ENCODE measurements at places on chromosomes 6 and 20.

DNA sequence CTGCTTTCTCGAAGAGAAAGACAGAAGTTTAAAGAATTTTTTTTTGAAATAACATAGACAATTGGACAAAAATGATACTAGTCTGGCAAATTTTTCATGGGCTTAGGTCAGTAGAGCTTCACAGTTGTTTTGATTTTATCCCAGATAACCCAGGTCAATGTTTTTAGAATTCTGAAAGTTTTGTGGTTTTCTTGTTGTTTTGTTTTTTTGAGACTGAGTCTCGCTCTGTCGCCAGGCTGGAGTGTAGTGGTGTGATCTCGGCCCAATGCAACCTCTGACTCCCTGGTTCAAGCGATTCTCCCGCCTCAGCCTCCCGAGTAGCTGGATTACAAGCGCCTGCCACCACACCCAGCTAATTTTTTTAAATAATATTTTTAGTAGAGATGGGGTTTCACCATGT lies 22.8 kb downstream of the KIF13A start:
- no peak for DNase-seq

DNA sequence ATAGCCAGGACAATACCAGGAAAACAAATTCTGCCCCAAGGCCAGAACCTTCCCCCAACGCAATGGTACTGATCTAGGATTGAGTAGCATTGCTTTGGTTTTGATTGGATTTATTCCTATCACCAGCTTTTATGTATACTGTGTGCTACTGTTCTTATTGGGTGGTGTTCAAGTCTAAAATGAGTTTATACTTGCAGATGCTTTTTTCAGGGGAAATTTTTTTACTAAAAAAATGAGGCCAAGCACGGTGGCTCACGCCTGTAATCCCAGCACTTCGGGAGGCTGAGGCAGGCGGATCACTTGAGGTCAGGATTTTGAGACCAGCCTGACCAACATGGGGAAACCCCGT lies 116.8 kb downstream of the ZMYND8 start:
- DNase-seq: no peak

- DNase-seq: no peak
Measured at GRCh38 chr6:117304446-117304845, 39.1 kb downstream of the VGLL2 start.

- DNase-seq: peak; percentile 77
Measured at GRCh38 chr6:54813892-54814291, 32.7 kb upstream of the FAM83B start.

DNA sequence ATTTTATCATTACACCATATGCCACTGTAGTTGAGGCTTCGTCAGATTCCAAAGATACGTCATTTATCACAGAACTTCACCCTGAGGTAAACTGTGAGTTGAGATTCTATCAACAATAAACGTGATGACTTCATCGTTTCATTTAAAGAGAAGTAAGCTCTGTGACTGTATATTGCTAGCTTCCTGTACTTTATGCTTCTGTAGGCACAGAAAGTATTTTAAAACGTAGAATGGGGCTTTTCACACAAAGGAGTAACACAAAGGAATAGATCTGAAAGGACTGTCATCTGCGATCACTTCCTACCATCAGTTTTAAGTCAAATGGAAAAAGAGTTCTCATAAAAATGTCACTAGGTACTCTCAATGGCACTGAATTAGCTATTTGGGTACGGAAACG lies 234.4 kb upstream of the MCHR2 start:
- no peak for DNase-seq

DNA sequence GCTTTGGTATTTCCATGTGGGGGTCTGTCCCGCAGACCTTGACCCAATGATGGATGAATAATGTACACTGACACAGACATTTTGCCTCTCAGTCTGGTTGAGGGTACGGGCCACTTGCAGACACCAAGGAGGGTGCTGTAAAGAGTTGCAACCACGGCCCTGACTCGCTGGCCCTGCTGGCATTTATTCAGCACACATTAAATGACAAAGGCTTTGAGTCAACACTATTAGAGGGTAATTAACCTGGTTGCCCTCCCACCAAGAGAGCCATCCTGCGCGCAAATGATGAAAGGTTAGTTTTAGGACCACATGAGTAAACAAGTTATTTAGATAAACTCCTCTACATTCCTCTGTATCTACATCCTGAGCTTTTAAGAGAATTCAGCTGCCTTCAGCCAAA lies 308.9 kb upstream of the MMS22L start:
- DNase-seq: no peak

DNA sequence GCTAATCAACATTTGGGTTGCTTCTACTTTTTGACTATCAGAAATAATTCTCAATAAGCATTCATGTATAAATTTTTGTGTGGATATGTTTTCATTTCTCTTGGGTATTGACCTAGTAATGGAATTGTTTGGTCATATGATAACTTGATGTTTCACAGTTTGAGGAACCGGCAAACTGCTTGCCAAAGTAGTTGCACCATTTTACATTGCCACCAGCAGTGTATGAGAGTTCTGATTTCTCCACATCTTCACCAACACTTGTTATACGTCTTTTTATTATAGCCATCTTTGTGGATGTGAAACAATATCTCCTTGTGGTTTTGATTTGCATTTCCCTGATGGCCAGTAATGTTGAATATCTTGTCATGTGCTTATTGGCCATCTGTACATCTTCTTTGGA lies 42.6 kb upstream of the TGM2 start:
- DNase-seq: no peak

- no peak for DNase-seq
Measured at GRCh38 chr20:25179439-25180089, 15.9 kb upstream of the ENTPD6 start.

DNA sequence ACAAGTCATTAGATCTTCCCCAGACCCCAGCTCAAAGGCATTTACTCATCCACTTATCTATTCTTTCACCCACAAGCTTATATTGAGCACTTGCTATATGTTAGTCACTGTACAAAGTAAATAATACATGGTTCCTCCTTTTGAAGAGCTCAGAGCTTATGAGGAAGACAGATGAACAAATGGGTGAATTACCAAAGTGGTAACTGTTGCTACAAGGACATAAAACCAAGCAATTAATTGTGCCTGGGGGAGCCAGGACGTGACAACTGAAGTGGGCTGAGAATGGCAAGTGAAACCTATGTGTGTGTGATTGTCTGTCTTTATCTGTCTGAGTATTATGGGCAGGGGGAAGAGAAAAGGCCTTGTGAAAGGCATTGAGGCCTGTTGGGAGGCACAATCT lies 45.6 kb upstream of the AKIRIN2 start:
- DNase-seq: no peak

GRCh38 chr6:151690303-151690702 lies 117.2 kb upstream of the ESR1 start:
- DNase-seq: no peak

- peak; percentile 12 for DNase-seq
Measured at GRCh38 chr6:5249451-5250122, 11.2 kb downstream of the LYRM4 start.

DNA sequence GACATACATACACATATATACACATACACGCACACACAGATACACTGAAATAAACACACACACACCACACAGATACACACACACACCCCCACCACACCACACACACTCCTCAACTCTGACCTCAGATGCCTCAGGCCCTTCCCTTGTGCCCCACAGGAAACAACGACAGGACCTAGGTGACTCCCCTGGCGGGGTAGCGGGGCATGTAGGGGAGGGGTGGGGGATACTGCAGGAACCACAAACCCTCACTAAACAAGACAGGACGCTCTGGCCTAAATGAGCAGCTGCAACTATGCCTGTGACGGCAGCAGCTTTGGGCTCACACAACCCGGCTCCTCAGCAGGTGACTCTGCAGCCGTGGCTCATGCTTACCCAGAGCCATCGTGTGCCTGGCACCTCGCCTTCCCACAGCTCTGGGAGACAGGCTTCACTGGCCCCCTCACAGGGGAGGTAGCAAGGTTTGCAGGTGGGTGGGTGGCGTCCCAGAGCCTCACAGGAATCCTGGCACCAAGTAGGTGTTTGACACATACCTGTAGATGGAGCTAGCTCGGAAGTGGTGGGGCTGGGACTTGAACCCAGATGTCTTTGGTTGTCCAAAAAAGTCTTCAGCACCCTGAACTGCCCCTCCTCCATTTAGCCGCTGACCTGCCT lies 100.8 kb downstream of the GRM4 start:
- DNase-seq: no peak

GRCh38 chr20:44089987-44090674 lies 96.9 kb downstream of the JPH2 start:
- peak; percentile 48 for DNase-seq

DNA sequence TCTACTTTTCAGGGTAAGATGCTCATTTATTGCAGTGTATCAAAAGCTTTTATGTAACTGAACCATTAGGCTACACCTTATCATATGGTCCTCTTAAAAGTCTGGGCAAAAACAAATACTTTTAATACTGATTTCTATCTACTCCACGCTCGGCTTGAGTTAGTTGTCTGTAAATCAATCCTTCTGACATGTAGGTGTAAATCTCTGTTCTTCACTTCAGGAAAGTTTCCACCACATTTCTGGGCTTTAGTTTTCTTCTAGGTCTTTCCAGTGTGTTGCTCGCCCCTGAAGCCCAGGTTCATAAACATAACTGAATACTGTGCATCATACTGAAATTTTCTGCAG lies 89.2 kb upstream of the RNF217 start:
- no peak for DNase-seq

GRCh38 chr6:90538278-90539046 lies 48.4 kb downstream of the MAP3K7 start:
- DNase-seq: peak; percentile 5

- DNase-seq: peak; percentile 99
Measured at GRCh38 chr20:10434467-10434831, 427 bp upstream of the MKKS start.

GRCh38 chr6:24431045-24431451 lies 28.3 kb downstream of the MRS2 start:
- DNase-seq: peak; percentile 25

- DNase-seq: no peak
Measured at GRCh38 chr6:138592749-138593123, 93.4 kb upstream of the NHSL1 start.

GRCh38 chr20:33730946-33731692 lies 677 bp upstream of the ZNF341 start:
- DNase-seq: no peak

- DNase-seq: peak; percentile 99
Measured at GRCh38 chr6:14841901-14842421, 403.9 kb upstream of the JARID2 start.

GRCh38 chr6:101816716-101817115 lies 423.2 kb downstream of the GRIK2 start:
- DNase-seq: no peak

DNA sequence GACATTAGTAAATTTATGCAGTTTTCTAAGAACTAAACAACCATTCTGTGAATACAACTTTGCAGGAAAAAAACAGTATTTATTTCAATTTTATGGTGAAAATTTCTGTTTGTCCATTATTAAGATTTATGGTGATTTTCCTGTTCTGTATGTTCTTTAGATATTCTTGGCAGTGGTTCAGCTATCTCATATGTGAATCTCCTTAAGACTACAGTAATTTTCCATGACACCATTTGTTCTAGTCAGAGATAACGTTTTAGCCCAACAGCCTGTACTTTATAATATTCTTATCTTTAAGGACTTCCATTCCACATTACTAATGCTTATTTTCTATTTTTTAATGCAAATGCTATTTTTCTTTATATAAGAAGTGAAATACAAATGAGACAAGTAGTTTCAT lies 504.0 kb downstream of the RFPL4B start:
- no peak for DNase-seq

- DNase-seq: peak; percentile 74
Measured at GRCh38 chr6:55694148-55694547, 115.2 kb upstream of the HMGCLL1 start.

DNA sequence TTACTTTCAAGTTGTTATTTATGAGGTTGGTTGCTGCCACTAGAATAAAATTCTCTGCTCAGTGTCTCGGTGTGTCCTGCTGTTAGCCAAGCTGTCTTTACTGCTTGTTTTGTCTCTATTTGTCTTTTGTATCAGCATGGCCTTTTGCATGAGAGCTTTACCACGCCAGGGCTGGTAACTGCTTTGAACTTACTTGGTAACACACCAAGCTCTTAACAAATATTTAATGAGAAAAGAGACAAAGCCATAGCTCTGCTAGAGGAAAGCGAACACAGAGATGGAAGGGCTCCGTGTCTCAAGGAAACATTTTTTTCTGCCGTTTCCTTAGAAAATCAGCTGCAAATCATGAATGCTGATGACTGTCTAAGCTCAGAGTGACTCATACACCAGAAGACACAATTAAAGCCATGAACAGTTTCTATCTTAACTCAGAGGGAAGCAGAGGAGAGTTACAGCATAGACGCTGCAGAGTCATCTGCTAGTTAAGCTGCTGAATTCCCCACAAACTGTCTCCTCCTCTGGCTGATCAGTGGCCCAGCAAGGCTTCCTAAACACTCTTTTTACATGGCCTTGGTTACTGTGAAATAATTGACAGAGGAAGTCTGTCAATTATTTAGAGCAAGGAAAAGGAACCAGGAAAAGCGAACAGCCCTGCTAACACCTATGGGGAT lies 44.8 kb downstream of the AGPAT4 start:
- DNase-seq: peak; percentile 93

DNA sequence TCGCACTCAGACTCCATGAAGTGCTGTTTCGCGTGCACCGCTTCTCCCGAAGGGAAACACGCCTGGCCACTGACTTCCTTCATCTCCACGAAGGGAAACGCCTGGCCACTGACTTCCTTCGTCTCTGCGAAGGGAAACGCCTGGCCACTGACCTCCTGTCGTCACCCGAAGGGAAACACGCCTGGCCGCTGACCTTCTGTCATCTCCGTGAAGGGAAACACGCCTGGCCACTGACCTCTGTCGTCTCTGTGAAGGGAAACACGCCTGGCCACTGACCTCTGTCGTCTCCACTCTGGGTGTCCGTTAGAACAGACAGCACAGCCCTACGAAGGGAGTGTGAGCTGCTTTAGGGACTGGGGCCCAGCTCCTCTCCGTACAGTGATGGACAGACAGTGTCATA lies 17.1 kb upstream of the ADRM1 start:
- DNase-seq: no peak

DNA sequence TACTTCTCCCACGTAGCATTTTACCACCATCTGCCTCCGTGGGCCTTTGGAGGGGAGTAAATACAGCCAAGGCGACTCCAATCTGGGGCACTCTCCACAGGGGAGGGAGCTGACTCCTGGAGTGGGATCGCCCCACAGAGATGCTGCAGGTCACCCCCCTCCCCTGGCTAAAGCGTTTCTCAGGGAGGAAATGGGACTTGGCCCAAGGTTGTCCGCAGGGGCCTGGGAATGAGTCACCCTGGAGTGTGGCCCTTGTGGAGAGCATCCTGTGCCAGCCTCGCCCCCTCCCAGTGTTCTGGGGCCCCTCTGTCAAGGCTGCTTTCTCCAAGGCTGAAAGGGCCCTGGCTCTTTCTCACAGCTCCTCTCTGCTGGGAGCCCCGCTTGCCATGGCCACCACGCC lies 84.5 kb upstream of the QKI start:
- no peak for DNase-seq
